ENCODE measurements at places on chromosomes 12 and 14.

- DNase-seq = no peak
Observed at GRCh38 chr12:90301561-90302133, 593.0 kb upstream of the ATP2B1 start.

- DNase-seq = no peak
Observed at GRCh38 chr14:59313658-59314608, 125.5 kb downstream of the DAAM1 start.

GRCh38 chr12:69071091-69071370 lies 138.1 kb upstream of the CPM start:
- no peak for DNase-seq

GRCh38 chr14:105283899-105284298 lies 16.9 kb downstream of the BRF1 start:
- no peak for DNase-seq

- no peak for DNase-seq
Observed at GRCh38 chr12:101620762-101621133, 26.0 kb downstream of the MYBPC1 start.

DNA sequence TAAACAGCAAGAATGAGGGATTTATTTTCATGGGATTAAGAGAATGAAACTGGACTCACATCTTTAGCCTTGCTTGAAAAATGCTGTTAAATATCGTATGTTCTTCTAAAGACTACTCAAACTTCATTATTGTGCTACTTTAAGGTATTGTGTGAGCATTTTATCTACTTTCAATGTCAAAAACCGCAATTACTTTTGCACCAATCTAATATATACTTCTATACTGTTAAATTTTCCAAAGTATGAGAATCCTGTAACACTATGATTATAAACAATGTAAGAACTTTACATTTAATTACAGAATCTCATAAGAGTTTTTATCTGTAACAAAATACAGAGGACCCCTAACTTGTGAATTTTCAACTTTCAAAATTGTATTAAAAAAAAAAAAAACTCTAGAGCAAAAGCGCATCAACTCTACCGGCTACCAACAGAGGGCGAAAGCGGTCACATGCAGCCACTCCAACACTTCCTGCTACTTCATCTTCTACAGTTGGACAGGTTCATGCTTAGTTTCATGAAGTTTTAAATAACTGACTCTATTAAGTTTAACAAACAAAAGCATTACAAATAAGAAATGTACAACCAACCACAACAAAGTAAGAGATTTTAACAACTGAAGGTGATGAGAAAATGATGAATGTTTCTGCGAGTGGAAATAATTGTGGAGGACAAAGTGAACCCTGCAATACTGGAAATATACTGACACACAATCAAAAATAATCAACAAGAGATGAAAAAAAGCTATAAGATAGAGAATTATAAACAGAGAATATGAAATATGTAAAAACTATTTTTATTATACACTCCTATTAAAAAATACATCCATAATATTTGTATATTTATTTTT lies 210.9 kb downstream of the MED13L start:
- peak; percentile 55 for DNase-seq

DNA sequence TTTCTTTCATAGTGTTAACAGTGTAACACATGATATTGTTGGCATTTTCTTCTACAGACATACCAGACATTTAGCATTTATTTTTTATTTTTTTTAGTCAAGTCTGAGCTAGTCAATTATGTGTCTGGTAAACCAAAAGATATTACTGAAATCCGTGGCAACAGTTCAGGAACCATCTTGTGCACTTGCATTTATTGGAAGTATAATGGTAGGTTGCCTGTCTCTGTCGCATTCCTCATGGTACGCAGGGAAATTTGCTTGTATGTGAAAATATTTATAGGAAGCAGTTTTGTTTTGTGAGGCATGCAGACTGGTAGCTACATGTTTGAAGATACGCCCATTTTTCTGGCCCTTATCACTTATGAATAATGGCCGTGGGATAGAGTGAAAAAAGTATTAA lies 186.1 kb upstream of the SLC38A2 start:
- DNase-seq = no peak

DNA sequence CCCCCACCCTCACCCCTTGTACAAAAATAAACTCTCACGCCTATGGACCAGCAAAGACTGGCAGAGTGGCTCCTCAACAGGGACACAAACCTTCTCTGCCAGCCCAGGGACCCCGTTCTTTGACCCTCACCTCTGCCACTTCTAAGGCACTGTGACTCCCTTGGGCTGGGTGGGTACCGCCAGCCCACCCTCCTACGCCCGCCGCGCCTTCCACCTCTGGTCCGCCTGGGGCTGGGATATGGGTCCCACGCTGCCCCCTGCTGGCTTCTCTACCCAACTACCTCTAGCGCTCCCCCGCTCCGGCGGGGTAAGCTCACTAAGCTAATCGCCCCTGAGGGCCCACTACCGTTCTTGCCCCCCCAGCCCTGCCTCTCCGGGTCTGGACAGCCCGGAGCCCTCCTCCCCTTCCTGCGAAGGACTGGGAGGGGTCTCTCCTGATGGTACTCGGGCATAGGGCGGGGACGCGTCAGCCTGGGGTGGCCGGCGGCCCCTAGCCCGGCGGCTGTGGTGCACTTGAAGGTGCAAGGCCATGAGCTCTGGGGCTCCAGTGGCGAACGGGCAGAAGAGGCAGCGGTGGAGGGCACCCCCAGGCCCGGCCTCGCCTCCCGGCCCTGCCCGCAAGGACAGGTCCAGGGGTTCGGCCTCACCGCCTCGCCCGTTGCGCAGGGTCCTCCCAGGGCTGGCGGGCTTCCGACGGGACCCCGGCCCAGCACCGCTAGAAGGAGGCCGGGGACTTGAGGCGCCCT lies 8.1 kb downstream of the ZNF219 start:
- DNase-seq = peak; percentile 14

- no peak for DNase-seq
Observed at GRCh38 chr12:52442600-52443061, 8.5 kb upstream of the KRT75 start.

DNA sequence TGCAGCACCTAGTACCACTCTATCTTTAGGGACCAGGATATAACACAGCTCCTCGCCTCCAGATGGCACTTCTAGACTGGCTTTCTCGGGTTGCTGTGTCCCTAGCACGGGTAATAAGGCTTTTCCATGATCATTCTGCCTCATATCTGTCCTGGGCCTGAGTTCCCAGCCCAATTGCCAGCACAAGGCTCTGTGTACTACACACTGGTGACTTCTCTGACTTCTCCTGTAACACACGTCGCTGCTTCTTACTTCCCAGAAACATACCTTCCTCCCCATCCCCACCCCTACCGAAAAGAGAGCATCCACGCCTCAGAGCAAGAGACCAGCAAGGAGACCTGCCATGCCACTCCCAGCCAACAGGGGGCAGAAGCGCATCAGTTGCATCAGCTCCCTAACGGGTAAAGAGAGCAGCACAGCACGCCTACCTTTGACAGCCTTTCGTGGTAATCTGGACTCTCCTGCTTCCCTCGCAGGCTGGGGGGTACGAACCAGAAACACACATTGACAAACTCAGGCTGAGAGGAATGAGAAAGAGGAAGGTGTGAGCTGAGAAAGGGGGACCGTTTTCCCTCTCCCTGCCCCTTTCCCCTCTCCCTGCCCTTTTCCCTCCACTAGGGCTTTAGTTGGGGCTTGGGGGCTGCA lies 21.2 kb upstream of the ZNF740 start:
- DNase-seq = peak; percentile 82

GRCh38 chr14:60723116-60723906 lies 840 bp downstream of the SIX4 start:
- DNase-seq = no peak

All from inflammatory macrophage (primary cell).